Hippocampal formation (tissue), 2 donors: ENCODE measurements at places on chromosomes 7 and 10.

GRCh38 chr7:2757361-2757903, 69.4 kb downstream of the AMZ1 start:
- DNase-seq: no peak

GRCh38 chr10:20922451-20922850, 25.3 kb upstream of the NEBL start:
- DNase-seq: no peak

DNA sequence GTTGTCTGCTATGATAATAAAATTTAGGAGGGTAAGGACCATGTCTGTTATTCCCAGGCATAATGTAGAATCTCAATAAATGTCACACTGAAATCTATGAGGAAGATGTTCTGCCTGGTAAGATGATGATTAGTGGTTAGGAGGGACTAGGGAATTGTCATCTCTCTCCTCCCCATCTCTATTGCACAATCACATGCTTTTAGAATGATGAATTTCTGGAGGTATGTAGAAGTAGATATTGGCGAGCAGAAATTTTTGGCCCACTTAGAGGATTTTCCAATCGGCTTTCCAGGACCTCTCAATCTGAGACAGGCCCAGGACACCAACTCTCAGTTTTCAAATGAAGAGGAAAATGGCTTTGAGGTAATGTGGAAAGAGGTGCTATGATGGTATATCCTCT, 2.0 kb upstream of the PITX3 start:
- DNase-seq: no peak

GRCh38 chr7:2717293-2718261, 29.6 kb downstream of the AMZ1 start:
- no peak for DNase-seq

DNA sequence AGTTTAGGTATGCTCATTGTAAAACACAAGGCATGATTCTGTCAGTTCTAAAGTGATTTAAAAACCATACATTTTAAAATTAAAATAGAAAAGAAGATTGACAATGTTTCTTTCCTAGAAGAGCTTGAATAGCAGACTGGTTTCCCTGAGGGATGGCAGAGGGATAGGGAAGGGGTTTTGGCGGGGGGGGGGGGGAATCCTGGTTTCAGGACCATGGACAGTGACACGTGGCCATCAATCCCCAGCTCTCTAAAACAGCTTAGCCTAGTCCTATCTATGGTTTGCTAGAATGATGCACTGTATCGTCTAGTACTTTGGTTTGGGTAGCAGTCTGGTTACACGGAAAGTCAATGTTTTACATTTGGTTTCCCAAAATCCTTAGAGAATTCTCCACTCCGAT, 88.7 kb downstream of the PHYHIPL start:
- DNase-seq: no peak

- DNase-seq: no peak
These were observed 59.4 kb downstream of the PLCE1 start for GRCh38 chr10:94052866-94053791.

DNA sequence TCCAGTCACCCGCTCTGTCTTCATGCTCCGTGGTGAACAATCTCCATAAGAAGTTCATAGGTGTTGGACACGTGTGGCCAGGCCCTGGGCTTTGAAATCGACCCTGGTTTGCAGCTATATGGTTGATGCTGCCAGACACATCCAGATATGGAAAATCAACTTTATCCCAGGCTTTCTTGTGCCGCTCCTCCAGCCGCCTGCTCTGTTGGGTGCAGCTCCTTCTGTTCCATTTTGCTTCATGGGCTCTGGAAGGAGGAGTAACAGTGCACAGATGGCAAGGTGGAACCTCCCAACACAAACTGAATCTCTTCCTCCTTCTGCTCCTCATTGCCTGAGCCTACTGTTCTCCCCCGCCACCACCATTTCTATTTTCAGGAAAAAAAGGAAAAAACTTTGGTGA, 44.7 kb downstream of the THNSL1 start:
- no peak for DNase-seq

DNA sequence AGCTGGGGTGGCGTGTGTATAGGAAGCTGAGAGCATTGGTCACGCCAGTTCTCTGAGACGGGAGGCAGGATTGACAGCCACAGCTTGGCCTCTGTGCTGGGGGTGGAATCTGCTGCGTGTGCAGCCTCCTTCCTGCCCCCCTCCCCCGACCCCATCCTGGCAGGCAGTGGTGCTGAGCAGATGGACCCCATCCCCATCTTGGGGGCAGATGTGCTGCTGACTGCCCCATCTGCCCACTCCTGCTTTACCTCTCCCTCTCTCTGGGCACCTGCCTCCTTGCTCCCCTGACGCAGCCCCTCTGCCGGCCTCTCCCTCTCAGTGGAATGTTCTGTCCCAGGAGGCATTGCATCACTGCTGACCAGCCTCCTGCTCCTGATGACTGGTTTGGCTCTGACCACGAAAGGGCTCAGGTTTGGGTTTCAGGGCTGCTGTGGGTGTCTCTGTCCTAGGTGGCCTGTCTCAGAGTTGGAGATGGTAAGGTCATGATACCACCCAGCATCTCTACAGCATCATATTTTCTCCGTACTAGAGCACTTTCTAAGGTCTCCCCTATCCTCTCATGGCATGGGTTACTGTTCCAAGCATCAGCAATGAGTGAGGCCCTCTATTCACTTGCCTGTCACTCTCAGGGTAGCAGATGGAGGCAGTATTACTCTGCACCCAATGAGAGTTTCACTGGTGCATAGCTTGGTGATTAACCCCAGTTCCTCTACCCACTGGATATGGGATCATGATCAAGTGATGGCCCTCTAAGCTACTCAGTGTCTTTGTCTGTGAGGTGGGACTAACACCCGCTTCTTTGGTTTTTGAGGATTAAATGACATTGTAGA, 81.9 kb downstream of the RBM20 start:
- DNase-seq: no peak

- DNase-seq: no peak
These were observed 2.5 kb upstream of the KEL start for GRCh38 chr7:142964502-142965246.

- DNase-seq: no peak
These were observed 157.5 kb upstream of the PHYHIPL start for GRCh38 chr10:59018977-59019376.

DNA sequence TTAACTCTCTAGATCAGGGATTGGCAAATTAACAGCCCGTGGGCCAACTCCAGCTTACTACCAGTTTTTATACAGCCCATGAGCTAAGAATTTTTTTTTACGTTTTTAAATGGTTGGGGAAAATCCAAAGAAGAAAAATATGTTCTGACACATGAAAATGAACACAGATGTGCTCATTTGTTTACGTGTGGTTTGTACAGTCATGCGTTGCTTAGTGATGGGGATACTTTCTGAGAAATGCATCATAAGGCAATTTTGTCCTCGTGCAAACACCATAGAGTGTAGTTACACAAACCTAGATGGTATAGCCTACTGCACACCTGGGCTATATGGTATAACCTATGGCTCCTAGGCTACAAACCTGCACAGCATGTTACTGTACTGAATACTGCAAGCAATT, 8.3 kb upstream of the SMKR1 start:
- no peak for DNase-seq

- no peak for DNase-seq
These were observed 141.2 kb downstream of the MLLT10 start for GRCh38 chr10:21675157-21675796.

DNA sequence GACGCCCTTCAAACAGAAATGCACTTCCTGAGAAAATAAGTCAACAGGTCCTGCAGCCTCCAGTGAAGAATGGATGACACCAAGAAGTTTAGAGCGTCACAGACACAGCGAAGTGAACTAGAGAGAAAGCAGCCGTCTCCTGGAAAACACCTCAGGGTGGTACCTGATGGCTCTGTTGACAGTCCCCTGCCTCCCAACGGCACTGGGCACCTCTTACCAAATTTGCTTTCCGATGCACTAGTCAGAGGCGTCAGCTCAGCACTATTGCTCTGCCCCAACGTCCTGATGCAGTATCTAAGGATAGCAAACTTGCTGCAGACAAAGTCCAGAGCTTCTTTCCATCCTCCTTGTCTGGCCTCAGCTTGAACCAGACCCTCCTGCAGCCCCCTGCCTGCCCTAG, 38.3 kb downstream of the SFMBT2 start:
- no peak for DNase-seq

DNA sequence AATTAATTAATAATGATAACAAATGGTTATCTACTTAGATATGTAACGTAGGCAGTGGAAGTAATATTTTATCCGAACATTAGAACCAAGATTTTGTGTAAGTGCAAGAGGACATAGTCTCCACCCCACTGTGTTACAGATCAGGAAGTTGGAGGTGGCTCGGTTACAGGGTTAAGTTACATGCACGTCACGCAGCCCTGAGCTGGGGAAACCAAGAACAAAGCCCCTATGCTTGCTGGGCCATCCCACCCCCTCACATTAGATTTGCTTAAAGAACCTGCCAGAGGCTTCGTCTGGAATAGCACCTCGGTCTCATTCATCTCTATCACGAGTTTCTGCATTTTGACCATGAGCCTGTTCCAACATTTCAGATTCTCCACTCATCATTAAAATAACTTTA, 214.1 kb downstream of the ADARB2 start:
- no peak for DNase-seq

DNA sequence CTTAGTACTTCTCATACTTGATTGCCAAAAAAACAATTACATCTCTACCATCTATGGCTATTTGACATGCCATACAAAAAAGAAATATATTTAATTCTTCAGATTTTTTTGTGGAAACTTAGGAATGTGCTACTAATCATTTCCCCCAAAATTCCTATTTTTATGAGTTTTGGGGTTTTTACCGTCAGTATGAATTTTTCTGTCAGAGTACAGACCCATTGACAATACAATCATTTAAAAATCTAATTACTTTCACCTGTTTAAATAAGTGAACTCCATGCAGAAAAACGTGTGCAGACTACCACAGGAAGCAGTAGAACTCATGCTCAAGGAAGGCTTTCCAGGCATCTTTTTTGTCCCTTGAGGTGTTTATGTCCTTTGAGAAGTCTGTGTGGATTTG, 48.8 kb upstream of the FOXP2 start:
- DNase-seq: no peak

DNA sequence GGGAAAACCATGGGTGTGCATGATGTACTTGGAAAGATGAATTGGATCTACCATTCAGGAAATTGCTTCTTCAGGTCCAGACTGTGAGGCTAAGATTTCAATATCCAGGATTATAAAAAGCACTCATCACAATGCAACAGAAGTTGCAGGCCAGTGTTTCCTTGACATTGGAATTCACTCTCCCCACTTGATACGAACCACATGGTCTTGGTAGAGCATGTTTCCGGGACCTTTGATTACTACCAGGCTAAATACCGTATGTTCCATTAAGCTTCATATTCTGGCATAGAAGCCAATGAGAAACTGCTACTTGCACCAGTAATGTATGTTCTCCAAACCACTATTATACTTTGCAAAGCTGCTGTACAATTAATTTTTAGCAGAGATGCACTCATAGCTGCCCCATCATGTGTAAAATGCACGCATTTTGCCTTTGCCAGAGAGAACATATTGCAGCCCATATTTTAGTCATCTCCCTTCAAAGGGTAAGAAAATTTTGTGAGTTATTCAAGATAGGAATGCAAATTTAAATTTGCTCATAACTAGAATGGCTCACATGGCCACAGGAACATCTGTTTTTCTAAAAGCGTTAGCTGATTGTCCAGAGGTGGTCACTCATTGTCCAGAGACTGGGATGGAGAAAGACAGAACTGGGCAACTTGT, 8.1 kb downstream of the FRMD4A start:
- no peak for DNase-seq

GRCh38 chr7:31487476-31487875, 26.4 kb upstream of the ITPRID1 start:
- DNase-seq: no peak

DNA sequence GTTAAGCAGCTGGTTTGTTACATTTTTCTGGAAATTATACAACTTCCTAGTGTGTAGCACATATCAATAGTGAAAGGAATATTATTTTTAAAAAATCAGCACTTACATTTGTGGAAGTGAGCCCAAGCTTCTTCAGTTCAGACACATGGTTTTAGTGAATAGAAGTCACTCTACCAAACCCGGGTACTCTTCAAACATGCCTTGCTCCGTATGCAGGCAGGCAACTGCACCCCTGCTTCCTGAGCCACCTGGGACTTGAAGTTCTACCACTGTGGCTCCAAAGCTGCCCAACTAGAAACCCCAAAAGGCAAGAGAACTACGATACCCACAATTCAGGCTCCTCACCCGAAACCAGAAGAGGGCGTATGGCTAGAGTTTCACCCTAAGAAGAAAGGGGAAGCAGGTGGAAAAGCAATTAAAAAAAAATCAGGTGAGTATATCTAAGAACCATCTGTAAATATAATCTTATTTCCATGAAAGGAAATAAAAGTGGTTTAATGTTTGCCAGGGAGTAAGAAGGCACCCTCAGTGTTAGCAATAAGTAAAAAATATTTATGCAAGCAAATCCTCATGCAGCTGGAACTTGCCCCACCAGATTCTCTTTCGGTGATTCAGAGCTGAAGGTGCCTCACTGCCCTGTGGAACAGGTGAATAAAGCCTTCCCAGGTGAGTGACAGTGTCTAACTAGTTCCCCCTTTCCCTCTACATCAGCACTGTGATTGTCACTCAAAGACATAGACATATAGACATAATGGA, at the start of gene MACC1:
MACC1 (minus strand) TSS at position 192 of the 756 bp plus-strand sequence. CDS start 55,522 bp downstream, outside the sequence.
- no peak for DNase-seq

DNA sequence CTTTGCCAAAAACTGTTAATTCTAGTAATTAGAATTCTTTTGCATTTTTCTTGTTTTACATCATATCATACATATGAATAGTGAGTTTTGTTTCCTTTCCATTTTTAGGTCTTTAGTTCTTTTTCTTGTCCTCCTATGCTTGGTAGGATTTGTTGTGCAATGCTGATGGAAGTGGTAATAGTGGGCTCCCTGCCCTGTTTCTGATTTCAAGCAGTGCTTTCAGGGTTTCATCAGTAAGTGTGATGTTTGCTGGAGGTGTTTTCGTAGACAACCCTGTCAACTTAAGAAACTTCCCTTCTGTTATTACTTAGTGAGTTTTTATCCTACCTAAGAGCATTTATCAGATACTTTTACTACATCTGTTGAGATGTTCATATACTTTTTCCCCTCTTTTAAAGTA, 50.5 kb downstream of the CSGALNACT2 start:
- no peak for DNase-seq

DNA sequence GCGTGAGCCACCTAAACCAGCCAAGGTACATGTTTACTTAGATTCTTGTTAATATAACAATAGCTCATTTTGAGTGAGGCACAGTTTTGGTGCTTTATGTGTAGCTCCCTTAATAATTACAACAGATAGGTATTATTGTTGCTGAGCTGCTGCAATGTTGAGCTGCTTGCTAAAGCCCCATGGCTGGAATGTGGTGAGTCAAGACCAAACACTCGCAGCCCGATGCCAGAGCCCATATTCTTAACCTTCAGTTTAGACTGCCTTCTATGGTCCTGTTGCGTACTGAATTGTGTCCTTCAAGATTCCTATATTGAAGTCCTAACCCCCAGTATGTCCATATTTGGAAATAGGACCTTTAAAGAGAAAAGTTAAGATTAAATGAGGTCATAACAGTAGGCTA, 407.1 kb downstream of the NEBL start:
- no peak for DNase-seq

GRCh38 chr7:4739528-4739992, 35.9 kb upstream of the AP5Z1 start:
- peak; percentile 37 for DNase-seq
